ENCODE measurements at places on chromosomes 5 and 9.

DNA sequence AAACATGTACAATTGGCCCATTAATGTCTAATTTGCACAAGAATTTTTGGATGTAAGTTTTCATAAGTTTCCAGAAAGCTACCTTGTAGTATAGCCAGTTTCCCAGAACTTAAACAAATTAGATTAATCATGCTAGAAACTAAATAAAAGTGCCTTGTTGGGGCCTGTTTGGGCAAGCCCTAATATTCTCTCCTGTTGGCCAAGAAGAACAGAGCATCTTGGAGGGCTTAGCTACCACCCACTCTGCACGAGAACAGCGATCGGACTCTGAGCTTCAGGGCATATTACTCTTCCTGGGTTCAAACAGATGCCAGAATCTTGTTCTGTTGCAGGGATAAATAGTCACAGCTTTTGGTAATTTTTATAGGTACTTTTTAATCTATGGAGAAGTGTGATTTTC, 88.2 kb downstream of the GAS1 start:
- DNase-seq: no peak

- no peak for DNase-seq
These were observed 3.3 kb downstream of the FBN2 start for GRCh38 chr5:128534726-128535125.

DNA sequence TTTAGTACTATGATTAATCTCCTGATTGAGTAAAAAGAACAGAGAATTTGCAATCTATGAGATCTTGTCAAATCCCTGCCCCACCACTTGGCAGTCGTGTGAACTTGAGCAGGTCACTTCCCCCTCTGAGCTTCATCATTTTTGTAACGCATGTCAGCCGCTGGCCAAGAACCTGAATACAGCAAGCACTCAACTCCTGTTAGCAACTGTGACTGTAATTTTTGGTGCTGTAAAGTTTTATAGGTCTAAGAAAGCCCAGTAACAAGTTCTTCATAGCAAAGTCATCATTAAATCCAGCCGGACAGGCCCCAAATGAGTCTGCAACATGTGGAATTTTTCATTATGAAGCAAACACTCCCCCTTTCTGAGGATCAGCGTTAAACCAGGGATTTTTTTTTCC, 49.4 kb downstream of the DRD1 start:
- no peak for DNase-seq

DNA sequence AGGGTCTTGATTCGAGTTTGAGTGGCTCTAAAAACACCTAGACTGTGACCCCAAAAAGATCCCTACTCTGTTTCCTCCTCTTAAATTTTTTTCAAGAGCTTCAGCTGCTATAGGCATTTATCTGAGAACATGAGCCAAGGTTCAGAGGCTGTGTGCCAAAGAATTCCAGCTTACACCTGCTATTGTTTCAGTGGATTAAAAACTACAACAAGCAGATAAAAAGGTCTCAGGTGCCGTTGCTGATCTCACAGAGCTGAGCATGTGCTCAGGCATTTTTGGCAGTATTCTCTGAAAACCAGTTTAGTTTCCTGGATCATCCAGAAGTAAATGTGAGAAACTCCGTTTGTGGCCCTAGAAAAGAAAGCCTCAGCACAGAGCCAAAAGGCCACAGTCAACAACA, 349.2 kb downstream of the DEPDC1B start:
- no peak for DNase-seq

- no peak for DNase-seq
These were observed 11.1 kb downstream of the DIPK1B start for GRCh38 chr9:136723362-136723976.

DNA sequence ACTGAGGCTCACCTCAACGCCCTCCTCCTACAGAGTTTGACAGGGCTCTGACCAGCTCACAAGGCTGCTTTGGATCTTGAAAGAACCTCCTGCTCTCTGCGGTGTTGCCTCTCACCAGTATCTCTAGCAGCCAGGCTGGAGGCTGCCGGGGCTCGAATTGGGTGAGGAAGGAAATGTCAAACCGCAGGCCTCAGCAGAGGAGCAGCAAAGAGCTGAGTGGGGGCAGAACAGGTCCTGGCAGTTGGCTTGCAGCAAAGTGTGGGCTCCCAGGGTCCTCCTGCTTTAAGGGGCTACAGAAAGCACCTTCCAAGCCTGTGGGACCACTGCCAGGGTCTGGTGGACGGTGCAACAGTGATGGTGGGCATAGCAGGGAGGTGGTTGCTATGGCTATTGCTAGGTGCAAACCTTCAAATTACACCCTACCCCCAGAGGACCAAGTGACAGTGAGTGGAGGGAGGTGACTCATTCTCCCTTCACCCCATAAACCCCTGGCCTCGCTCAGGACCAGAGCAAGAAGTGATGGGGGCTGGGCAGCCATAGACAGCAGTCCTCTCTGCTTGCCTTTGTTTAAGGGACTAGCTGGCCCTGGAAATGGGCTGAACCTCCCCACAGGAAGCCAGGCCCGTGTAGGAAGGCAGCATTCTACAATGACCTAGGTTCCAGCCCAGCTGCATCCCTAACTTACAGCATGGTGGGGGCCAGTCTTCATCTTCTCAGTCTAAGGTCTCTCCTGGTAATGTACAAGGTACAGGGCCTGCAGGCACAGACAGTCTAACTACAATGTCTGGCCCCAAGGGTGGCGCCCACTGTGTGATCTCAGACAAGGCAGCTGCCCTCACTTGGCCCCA, 18.7 kb downstream of the LCP2 start:
- no peak for DNase-seq

- DNase-seq: no peak
These were observed 76.6 kb upstream of the DAB2 start for GRCh38 chr5:39501397-39501796.

Data from hematopoietic multipotent progenitor cell treated with erythropoietin and hydrocortisone succinate and interleukin-3 and kit ligand, for 15 days (in vitro differentiated cells).